T-cell (primary cell): ENCODE measurements at places on chromosomes 12 and 14. TPM values are rescaled to one million over a fixed set of nuclear protein-coding genes. Genes with fewer than 3 reads are reported as not detected.

C3AR1 gene
- total RNA-seq, result 4.5 TPM

CCND2 gene
- 172 TPM for total RNA-seq

AQP2 gene
- not detected for total RNA-seq

KLHDC1 gene
- total RNA-seq, result 10.5 TPM

STON2 gene
- total RNA-seq, result 0.40 TPM

LHX5 gene
- total RNA-seq, result not detected

GARIN6 gene
- total RNA-seq, result not detected

DAO gene
- not detected for total RNA-seq

POTEM gene
- total RNA-seq, result not detected

FIGNL2 gene
- total RNA-seq, result 2.0 TPM

LRRC43 gene
- total RNA-seq, result 0.66 TPM

PRB2 gene
- total RNA-seq, result not detected

VASH1 gene
- 7.3 TPM for total RNA-seq

LTB4R gene
- 17.5 TPM for total RNA-seq

SLC2A13 gene
- 6.0 TPM for total RNA-seq

- DNase-seq, result no peak
Observed at GRCh38 chr12:62660756-62661155, 194.1 kb downstream of the MON2 start.

DNA sequence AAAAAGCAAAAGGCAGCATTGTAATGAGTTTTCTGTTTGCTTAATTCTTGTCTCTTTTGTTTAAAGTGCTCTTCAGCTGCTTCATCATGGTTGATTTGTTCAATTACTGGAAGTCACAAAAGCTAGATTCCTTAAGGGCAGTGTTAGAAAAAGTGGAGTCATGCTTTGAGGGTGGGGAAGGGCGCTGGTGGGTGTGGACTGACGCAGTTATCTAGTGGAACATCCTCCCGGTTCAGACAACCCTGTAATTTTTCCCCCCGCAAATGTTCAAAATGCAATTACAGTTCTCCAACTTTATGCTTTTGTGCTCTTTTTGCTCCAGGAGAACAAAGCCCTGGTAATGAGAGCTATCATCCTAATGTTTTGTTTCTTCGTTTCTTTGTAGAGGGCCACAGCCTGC lies 2.1 kb downstream of the AKAP6 start:
- DNase-seq, result no peak

GRCh38 chr14:20632448-20632830 lies 9.1 kb downstream of the OR6S1 start:
- no peak for DNase-seq

DNA sequence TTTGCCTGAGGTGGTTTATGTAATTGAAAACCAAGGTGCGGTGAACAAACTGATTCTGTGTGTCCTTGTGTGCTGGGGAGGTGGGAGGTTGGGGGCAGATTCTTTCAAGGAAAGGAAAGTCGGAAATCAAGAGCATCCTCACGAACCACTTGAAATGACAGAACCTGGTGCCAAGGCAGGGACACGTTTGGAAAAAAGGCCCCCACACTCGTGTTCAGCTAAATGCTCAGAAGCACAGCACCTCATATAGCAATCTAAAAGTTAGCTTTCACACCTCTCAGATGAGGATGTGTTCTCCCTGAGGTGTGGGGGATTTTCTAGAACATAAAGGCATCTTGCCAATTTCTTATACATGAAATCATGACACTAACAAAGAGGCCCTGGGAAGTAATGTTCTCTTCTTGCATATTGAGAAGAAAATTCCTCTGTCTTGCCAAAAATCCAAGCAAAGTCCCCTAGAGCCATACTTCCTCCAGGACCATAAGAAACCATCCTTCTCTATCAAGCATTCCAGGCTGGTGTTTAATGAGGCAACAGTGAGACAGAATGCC lies 119.6 kb downstream of the PLXNC1 start:
- no peak for DNase-seq

DNA sequence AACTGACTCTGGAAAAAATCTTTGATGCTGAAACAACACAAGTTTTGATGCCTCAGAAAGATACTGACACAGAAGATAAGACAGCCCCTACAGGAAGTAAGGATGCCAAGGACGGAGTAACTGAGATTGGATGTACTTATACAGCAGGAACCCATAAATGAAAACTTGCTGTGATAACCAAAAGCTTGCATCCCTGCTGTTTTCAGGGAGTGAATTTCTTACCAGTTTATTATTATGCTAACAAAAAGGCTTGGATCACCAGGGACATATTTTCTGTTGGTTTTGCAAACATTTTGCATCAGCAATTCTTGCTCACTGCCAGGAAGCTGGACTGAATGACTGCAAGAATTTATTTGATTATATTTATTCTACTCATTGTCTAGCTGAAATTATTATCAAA lies 197.7 kb downstream of the NAV3 start:
- DNase-seq, result no peak

DNA sequence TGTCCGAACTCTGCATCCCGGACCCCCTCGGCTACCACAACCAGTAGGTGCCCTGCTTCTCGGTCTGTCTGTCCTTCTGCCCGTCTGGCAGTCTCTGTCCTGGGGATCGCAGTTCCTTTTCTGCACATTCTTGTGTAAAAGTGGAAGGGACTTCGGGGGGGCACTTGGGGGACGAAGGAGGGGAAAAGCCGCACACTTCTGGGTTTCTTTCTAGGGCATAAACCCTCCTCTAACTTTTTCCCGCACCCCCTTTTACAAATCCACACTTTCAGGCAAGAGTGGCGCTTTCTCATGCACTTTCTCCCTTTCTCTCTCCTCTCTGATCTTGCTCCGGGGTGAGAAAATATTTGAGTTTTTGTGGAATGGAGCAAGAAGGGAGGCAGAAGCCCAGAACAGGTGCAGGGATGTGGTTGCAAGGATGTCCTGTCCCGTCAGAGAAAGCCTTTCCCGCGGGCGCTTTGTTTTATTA lies 506 bp downstream of the ESRRB start:
- DNase-seq, result no peak

GRCh38 chr14:92121207-92121669 lies 268 bp downstream of the NDUFB1 start:
- no peak for DNase-seq

DNA sequence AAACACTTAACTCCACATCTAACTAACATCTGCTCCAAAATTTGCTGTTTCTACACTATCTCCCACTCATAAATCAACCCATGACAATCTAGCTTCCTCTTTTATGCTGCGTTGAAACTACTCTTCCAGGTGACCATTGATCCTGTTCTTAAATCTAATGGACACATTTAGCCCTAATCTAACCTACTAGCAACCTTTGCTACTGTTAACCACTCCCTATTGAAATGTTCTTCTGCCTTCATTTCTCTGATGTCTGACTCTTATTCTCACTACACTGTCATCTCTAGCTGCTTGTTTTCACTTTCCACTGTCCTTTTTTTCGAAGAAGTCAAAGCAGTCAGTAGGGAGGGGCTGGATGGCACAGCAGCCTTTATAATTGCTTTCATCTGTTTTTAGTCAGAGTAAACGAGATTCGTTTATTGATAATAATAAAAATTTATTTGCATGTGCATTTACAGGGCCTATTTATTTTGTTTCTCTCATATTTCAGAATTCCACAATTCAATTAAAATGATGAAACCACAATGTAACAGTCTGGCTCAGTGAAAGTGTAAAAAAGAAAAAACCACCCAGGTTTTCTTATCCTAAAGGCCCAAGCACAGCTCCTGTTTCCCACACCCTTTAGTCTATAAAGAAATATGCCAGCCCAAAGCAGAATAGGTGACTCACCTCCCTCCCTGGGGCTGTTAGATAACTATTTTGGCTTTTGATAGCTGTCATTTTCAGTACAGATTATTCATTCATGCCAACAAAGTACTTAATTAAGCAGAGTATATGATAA lies 44.9 kb downstream of the ATP2B1 start:
- DNase-seq, result no peak

DNA sequence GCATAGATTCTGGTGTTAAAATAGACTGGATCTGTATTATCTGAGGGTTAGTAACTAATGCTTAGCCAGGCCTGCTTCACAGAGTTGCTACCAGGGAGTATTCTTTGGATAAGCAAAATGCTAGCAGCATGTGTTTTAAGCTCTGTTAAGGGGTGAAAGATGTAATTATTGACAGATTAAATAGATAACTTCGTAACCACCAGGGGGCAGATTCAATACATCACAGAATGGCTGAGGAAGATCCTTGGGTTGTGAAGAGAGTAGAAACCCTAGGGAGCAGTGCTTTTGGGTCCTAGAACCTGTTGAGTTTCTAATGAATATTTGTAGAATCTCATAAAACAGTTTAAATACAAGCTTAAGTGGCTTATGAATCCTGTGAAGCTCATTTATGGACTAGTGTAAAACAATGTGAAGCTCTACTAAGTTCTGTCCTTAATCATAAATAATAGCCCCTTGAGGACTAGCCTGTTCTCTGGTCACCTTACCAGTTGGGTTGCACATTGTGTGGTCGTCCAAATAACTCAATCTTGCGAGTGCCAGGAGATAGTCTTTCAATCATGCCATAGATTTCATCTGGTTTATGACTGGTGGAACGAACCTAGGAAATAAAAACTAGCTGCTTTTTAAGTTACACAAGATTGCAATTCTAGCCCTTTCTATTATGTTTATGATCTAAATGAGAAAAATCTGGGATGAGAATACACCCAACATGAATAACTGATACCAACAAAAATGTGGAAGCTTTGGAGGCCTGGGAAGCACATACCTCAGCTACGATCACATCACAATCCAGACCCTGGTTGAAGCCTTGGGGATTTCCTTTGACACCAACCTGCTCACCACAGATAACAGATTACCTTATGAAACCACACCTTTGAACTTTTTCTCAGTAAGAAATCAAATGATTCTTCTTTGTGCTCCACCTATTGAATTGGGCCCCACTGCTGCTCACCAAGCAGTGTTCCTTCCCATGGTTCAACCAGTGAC lies 12.3 kb downstream of the METTL3 start:
- DNase-seq, result peak; percentile 37

GRCh38 chr12:43282106-43282505 lies 269.9 kb downstream of the ADAMTS20 start:
- no peak for DNase-seq

DNA sequence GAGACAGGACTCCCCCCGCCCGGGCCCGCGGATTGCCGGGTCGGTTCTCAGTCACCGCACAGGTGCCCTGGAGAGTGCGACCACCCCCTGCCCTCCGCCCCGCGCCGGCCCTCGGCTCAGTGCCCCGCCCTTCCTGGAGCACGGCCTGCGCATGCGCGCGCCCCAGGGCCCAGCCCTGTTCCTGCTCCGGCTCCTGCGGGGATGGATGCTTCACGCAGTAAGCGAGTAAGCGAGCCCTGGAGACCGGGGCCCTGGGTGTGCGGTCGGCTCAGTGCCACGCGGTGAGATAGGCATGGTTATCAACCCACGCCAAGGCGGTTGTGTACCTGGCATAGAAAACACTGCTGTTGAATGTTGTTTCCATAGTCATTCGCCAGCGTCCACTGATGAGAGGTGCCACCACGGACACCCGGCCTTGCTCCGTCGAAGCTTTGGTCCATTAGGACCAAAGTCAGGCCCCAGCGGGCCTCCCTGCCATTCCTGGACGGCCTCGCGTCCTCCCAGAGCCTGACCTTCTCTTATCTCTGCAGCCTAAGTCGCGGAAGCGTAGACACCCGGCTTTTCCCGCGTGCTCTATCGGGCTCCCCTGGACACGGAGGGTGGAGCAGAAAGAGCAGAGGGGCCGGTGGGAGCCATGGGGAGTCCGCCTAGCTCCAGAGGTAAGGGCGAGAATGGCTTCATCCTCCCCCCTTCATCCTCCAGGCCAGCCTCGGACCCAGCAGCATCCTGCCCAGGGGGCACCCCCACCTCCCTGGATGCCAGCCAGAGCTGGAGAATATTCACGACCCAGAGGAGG lies 90.6 kb downstream of the PAPOLA start:
- DNase-seq, result peak; percentile 75

- DNase-seq, result no peak
Observed at GRCh38 chr12:106431839-106432411, 74.4 kb downstream of the POLR3B start.

GRCh38 chr14:24080888-24081738 lies 9.8 kb downstream of the CPNE6 start:
- peak; percentile 68 for DNase-seq

DNA sequence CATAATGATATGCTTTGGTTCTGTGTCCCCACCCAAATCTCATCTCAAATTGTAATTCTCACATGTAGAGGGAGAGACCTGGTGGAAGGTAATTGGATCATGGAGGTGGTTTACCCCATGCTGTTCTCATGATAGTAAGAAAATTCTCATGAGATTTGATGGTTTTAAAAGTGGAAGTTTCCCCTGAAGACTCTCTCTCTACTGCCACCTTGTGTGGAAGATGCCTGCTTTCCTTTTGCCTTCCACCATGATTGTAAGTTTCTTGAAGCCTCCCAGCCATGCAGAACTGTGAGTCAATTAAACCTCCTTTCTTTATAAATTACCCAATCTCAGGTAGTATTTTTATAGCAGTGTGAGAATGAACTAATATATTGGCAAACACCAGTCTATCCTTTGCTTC lies 260.4 kb upstream of the PPFIA2 start:
- no peak for DNase-seq

DNA sequence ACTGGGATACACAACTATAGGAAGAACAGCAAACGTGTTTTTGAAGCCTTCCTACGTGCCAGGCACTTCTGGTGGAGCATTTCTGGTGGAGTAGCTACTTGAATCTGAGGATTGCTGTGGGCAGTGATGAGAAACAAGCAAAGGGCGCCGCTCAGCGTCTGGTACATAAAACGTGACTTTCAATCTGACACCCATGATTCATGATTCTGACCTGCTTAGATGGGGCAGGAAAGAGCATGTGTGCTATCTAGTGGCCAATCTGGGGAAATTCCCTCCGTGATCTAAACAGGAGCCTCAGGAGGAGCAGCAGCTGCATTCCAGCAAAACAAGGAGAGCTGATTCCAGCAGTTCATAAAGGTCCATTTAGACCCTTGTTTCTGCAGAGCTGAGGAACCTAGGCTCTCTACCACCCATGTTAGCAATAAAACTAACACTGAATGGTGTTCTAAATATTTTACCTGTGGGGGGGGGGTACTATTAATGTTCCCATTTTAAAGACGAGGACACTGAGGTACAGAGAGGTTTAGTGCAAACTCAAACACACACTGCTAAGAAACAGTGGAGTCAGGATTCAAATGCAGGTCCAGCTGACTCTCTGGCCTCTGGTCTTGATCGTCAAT lies 37.8 kb downstream of the PAH start:
- no peak for DNase-seq

DNA sequence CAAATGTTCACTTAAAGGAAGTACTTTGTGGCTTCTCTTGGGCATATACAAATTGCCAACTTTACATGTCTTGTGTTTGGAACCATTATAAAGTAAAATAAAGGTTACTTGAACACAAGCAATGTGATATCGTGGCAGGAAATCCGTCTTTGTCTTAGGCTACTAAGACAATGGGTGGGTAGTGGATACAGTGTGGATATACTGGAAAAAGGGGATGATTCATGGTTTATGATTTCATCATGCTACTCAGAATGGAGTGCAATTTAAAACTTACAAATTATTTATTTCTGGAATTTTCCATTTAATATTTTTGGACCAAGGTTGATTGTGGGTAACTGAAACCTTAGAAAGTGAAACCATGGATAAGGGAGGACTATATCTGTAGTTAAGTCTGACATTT lies 48.4 kb downstream of the MYRFL start:
- no peak for DNase-seq

- no peak for DNase-seq
Observed at GRCh38 chr14:67429510-67430205, 17.7 kb upstream of the PLEK2 start.

- no peak for DNase-seq
Observed at GRCh38 chr12:43337571-43338444, 214.2 kb downstream of the ADAMTS20 start.
